ENCODE measurements at places on chromosomes 6 and 20.

GRCh38 chr20:33967126-33967525 lies 26.6 kb upstream of the RALY start:
- no peak for DNase-seq
- no peaks in the 10 kb centered on the region for H3K36me3 ChIP-seq
- no peak overlapping the region for H3K27ac ChIP-seq

DNA sequence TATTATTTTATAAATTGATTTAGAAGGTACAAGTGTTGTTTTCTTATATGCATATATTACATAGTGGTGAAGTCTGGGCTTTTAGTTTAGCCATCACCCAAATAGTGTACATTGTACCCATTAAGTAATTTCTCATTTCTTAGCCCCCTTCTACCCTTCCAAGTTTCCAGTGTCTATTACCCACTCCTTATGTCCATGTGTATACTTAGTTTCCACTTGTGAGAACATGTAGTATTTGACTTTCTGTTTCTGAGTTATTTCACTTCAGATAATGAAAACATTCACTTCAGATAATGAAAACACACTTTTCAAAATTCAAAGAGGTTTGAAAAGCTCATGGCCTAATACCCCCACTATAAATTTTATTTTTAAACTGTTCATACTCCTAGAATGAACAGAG lies 14.5 kb downstream of the DEFB125 start:
- no peaks in the 10 kb centered on the region for H3K27me3 ChIP-seq
- no peaks in the 10 kb centered on the region for H3K4me1 ChIP-seq
- no peak overlapping the region for H3K4me3 ChIP-seq
- H3K36me3 ChIP-seq, result no peaks in the 10 kb centered on the region
- DNase-seq, result no peak

DNA sequence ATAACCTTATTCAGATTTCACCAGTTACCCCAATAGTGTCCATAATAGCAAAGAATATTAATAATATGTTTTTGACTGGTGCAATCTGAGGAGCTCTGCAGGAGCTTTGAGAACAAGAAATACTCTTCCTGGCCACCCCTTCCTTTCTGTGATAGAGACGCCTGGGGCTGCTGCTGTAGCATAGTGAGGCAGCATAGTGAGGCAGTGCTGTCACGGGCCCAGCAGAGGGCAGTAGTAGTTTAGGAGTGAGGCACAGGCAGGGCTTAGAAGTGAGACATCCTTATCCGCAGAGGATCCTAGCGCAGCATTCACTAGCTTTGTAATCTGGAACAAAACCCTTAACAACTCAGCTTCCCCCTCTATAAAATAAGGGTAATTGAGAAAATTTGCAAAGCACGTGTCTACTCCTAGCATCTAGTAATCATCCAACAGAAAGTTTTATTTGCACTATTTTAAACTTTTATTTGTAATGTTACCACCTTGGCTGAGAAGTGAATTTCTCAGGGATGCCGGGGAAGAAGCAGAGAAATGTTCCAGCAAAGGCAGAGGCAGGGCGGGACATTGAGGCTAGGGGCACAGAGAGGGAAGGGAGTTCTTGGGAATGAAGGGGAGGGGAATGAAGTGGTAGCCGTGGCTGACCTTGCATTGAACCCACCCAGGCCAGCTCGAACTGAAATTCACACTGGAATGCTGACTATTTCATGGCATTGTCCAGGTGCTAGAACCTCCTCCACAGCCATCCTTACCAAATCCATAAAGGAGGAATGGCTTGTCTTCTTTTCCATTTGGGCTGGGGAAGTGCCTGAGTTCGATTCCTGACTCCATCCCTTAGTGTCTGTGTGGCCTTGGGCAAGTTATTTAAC lies 78.8 kb downstream of the CDS2 start:
- no peaks in the 10 kb centered on the region for H3K4me1 ChIP-seq
- H3K27me3 ChIP-seq, result no peaks in the 10 kb centered on the region

DNA sequence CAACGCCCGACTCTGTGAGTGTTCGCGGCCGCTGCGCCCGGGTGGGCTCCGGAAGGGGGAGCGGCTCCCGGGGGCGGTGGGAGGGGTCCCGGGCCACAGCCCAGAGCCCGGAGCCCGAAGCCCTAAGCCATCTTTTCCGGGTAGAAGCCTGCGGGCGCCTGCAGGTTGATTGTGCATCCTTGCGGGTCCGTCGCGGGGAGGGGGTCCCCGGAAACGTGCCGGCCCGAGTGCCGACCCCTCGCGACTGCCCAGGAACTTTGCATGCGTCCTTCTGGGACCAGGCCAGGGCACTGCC lies 413 bp downstream of the PTPRA start:
- H3K27me3 ChIP-seq, result no peaks in the 10 kb centered on the region
- H3K36me3 ChIP-seq, result no peaks in the 10 kb centered on the region
- peak overlapping the region; percentile 89 for H3K27ac ChIP-seq
- H3K4me1 ChIP-seq, result peaks cover 5% of the 10 kb centered on the region
- peak; percentile 71 for DNase-seq

DNA sequence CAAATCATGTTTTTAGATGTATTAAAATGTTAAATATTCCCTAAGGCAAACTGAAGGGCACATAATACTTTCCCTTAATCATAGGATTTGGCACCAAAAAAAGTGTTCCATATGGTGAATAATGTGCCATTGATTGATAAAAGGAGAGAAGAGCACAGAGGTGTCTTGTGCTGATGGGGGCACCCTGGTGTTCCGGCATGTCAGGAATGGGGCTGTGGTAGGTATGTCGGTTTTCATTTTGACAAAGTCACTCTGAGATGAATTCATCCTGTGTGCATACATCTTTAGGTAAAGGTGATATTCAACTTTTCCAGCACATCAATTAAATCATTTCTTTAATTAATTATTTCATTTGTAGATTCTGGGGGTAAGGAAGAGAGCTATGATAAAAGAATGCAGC lies 36.8 kb downstream of the CENPW start:
- H3K4me3 ChIP-seq, result no peak overlapping the region
- DNase-seq, result peak; percentile 55
- no peaks in the 10 kb centered on the region for H3K36me3 ChIP-seq

- no peaks in the 10 kb centered on the region for H3K27me3 ChIP-seq
- H3K4me3 ChIP-seq, result no peak overlapping the region
- H3K4me1 ChIP-seq, result no peaks in the 10 kb centered on the region
- H3K36me3 ChIP-seq, result no peaks in the 10 kb centered on the region
- no peak overlapping the region for H3K27ac ChIP-seq
Observed at GRCh38 chr20:20993372-20993771, 112.8 kb downstream of the LINC00237 start.

- H3K4me1 ChIP-seq, result no peaks in the 10 kb centered on the region
- no peak overlapping the region for H3K4me3 ChIP-seq
- no peaks in the 10 kb centered on the region for H3K27me3 ChIP-seq
- no peaks in the 10 kb centered on the region for H3K36me3 ChIP-seq
Observed at GRCh38 chr20:9981829-9982228, 53.0 kb upstream of the ANKEF1 start.

GRCh38 chr20:45860560-45861220 lies 3.3 kb downstream of the ZSWIM3 start:
- H3K4me1 ChIP-seq, result no peaks in the 10 kb centered on the region
- no peaks in the 10 kb centered on the region for H3K27me3 ChIP-seq
- no peak overlapping the region for H3K4me3 ChIP-seq
- H3K36me3 ChIP-seq, result no peaks in the 10 kb centered on the region
- DNase-seq, result no peak
- no peak overlapping the region for H3K27ac ChIP-seq

DNA sequence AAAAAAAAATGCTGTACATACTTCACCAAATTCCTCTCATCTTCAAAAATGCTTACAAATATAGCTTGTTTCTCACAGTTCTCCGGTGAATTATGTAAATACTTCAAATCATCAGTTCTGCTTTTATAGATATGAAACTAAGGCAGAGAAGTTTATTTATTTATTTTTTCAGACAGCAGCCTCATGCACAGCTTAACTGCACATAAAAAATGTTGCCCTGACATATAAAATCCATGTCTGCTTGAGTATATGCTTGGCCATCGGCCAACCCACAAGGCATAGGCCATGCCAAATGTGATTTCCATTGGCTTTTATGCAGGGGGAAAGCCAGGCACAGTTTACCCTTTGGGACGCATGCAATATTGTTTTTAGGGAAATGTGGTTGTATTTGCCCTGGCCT lies 57.3 kb upstream of the PHACTR2 start:
- H3K4me1 ChIP-seq, result peaks cover 4% of the 10 kb centered on the region
- no peak for DNase-seq
- H3K36me3 ChIP-seq, result no peaks in the 10 kb centered on the region

DNA sequence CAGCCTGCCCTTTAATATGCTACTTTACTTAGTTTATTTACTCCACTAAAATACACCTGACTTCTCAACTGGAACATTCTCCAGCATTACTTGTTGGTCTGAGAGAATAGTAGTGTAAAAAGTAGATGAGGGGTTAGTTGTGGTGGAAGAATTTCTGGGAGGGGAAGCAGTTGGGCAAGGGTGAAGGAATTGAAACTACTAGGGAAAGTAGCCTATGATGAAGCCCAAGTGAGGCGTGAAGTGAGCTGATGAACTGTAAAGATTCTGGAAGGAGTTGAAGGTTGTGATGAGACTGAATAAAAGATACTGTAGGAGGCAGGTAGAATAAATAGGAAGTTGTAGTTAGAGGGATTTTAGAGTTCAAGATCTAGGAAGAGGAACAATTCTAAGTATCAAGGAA lies 72.5 kb downstream of the ITCH start:
- DNase-seq, result no peak
- H3K27ac ChIP-seq, result no peak overlapping the region
- no peaks in the 10 kb centered on the region for H3K27me3 ChIP-seq

DNA sequence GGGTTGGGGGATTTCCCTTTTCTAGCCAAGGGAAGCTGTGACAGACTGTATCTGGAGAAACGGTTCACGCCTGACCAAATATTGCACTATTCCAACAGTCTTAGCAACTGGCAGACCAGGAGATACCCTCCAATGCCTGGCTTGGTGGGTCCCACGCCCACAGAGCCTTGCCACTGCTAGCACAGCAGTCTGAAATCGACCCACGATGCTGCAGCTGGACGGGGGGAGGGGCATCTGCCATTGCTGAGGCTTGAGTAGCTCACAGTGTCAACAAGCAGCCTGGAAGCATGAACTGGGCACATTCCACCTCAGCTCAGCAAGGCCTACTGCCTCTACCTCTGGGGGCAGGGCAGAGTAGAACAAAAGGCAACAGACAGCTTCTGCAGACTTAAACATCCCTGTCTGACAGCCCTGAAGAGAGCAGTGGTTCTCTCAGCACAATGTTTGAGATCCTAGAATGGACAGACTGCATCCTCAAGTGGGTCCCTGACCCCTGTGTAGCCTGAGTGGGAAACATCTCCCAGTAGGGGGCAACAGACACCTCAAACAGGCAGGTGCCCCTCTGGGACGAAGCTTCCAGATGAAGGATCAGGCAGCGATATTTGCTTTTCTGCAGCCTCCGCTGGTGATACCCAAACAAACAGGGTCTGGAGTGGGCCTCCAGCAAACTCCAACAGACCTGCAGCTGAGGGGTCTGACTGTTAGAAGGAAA lies 89.9 kb upstream of the ECI2 start:
- H3K27ac ChIP-seq, result no peak overlapping the region
- H3K27me3 ChIP-seq, result no peaks in the 10 kb centered on the region
- H3K4me3 ChIP-seq, result no peak overlapping the region
- H3K4me1 ChIP-seq, result no peaks in the 10 kb centered on the region
- peak; percentile 14 for DNase-seq
- no peaks in the 10 kb centered on the region for H3K36me3 ChIP-seq

- H3K4me1 ChIP-seq, result no peaks in the 10 kb centered on the region
- no peak overlapping the region for H3K27ac ChIP-seq
- no peaks in the 10 kb centered on the region for H3K27me3 ChIP-seq
- no peak for DNase-seq
- no peak overlapping the region for H3K4me3 ChIP-seq
Observed at GRCh38 chr6:74199215-74199915, 503.4 kb downstream of the CD109 start.

Measured in mesendoderm (in vitro differentiated cells).